NCI-H774 (cell line): ENCODE measurements at places on chromosomes 12 and 14.

- no peak for DNase-seq
These were observed 12.3 kb downstream of the ABCD4 start for GRCh38 chr14:74290415-74290814.

GRCh38 chr12:72082986-72083820, 144.6 kb downstream of the TPH2 start:
- no peak for DNase-seq

DNA sequence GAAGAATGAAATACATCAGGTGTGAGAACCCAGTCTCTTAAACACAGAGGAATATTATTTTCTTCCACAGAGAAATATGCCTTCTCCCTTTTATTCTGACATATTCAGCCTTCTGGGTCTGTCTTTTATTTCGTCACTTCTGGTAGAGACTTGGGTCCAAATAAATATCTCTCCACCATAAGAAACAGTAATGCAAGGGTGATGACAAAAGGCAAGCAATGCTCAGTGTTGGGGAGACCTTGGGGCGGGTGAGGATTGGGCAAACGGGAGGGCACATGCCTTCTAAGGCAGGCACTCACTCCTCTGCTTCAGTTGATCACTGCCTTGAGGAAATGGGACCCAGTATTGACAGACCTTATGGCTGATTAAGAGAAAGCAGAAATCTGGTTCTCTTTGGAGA, 6.7 kb upstream of the SOCS2 start:
- DNase-seq = no peak

DNA sequence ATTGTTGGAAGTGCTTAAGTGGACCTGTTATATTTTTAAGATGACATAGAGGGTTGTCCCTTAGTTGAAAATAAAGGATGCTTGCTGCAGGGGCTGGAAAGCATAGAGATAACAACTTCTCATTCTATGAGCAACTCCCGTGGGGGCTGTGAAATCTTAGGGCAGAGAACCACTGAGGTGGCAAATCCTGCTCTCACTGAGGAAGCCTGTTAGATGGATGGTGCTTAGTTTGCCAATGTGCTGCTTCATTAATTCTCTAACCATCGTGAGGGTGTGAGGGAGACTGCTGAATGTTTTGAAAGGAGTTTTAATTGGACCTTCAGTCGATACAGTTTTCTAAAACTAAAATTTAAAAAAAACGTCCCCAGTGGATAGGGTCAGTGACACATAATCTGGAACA, 46.5 kb downstream of the PTPRO start:
- DNase-seq = no peak

DNA sequence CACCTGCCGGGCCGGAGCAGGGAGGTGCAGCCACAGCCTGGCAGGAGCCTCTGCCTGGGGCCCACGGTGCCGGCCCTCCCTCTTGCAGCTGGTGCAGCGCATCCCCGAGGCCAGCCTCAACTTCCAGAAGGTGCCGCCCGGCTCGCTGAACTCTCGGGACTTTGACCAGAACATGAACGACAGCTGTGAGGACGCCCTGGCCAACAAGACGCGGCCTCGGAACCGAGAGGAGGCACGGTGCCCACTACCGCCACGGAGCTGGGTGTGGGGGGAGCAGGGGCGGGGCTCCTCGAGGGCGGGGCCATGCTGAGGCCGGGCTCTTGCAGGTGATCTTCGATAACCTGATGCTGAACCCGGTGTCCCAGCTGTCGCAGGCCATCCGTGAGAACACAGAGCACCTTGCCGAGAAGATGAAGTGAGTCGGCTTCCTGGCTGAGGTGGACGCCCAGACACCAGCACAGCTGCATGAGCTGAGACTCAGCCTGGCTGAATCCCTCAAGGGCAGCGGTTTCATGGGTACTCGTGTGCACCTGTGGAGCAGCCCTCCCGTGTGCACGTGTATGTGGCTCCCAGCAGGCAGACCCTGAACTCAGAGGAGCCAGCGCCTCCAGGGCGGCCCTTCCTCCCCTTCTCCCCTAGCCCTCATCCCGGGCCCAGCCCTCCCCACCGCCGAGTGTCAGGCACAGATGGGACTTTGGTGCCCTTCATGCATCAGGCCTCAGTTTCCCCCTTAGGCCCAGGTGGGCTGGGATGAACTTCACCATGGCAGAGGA, 28.6 kb downstream of the CEP170B start:
- DNase-seq = no peak

- DNase-seq = no peak
These were observed 2.5 kb upstream of the LRIG3 start for GRCh38 chr12:58922849-58923248.
